ENCODE measurements at places on chromosomes 11 and 22.

- DNase-seq = no peak
These were observed 79.6 kb downstream of the PHF21B start for GRCh38 chr22:44930016-44930710.

- DNase-seq = no peak
These were observed 78.6 kb upstream of the CLPB start for GRCh38 chr11:72512956-72513355.

DNA sequence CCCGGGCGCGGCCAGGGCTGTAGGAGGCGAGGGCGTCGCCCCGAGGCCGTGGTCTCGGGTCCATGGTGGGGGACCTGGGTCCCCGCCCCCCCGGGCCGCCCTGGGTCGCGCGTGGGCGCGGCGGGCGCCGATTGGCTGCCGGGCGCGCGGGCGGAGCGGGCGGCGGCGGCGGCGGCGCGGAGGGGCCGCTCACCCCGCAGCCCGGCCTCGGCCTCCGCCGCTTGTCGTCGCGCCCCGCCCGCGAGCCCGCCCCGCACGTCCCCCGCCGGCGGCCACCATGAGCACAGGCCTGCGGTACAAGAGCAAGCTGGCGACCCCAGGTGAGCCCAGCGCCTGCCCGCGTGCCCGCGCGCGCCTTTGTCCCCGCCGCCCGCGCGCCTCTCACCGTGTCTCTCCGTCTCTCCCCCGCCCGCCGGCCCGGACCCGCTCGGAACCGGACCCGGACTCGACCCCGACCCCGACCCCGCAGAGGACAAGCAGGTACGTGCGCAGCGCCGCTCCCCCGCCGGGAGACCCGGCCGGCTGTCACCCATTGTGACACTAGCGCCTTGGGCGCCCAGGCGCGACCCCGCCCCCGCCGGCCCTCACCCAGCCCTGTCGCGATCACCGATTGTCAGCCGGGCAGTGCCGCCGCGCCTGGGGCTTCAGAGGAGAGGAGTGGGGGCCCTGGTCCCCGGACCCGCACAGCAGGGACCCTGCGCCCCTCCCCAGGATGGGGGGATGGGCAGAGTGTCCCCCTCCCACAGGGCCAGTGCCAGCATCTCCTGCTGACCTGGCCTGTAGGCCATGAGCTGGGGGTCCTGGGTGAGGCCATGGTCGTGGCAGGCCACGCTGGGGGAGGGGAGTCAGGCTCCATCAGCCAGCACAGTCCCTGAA lies at the start of gene SEPTIN5:
Gene SEPTIN5 (plus strand): TSS at position 192 of the 876 bp plus-strand sequence. CDS start 86 bp downstream, at position 278.
- no peak for DNase-seq

GRCh38 chr11:1639666-1640065 lies 10.1 kb downstream of the KRTAP5-5 start:
- no peak for DNase-seq

DNA sequence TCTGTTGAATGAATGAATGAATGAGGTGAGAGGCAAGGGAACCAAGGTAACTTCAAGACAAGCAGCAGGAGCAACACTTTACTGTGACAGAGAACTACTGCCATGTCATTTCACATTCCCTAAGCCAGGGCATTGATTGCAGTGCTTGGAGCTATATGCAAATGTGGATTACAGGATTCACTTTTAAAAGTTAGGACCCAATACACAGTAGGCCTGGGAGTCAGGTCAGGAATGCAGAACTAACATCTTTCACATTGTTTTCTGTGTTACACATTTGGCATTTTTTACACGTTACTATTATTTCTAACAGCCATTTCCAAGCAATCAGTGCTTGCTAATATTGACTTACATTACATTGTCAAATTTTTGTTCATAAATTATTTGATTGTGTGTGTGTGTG lies 26.2 kb upstream of the ME3 start:
- no peak for DNase-seq

- no peak for DNase-seq
These were observed 18.7 kb upstream of the NAT10 start for GRCh38 chr11:34086554-34087283.

GRCh38 chr22:17258788-17259148 lies 39.5 kb upstream of the ADA2 start:
- DNase-seq = no peak

GRCh38 chr11:86192519-86193257 lies 51.9 kb upstream of the EED start:
- no peak for DNase-seq

GRCh38 chr11:41246399-41246745 lies 213.1 kb downstream of the LRRC4C start:
- no peak for DNase-seq

DNA sequence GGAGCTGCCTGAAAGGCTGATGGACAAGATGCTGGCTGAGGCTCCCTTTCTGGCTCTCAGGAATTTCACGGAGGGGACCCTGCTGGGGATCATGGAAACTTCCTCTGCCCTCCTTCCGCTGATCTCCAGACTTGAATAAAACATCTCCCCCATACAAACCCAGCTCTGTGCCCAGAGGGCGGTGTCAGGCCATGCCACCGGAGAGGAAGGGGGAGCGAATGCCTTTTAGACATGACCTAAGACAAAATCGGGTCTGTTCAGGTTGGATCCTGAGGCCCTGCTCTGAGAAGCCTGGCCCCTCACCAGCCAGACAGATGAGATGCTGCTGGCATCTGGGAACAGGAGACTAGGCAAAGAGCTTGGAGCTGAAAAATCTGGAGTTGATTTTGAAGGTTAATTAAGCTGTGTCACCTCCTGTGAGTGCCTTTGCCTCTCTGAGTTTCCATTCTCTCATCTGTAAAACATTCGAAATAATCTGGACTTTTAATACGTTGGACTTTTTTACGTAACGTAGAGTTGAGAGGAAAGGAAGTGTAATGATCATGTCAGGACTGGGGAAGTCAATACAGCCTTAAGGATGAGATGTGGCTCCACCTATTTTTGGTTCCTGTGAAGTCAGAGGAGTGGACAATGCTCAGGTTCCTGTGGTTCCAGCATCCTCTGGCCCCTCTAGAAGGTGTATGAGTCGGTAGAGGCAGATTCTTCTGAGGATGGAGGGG lies 163.6 kb downstream of the ST3GAL4 start:
- no peak for DNase-seq

GRCh38 chr11:11427140-11427539 lies 74.1 kb upstream of the CSNK2A3 start:
- no peak for DNase-seq

DNA sequence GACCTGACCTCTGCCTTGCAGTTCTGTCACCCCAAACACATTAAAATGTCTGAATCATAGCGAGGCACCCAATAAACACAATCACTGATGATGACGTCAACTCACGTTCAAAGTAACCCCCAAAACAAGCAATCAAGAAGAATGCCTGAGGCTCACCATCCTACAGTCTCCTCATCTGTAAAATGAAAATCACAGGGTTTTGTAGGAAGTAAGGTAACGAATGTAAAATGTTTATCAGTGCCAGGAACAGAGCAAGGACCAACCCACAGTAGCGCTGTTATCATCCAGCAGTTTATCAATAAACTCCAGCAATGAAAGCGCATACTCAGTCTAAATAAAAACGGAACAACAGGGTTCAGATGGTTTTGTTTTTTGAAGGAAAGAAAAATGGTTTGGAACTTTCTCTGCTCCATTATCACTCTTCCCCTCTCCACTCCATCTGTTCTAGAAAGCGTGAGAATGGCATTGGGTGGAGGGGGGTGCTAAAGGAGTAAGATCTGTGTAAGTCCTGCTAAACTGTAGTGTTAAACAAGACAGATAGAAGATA lies 110.5 kb downstream of the MICAL3 start:
- no peak for DNase-seq

- DNase-seq = no peak
These were observed 2.5 kb upstream of the KRTAP5-2 start for GRCh38 chr11:1600626-1601025.

DNA sequence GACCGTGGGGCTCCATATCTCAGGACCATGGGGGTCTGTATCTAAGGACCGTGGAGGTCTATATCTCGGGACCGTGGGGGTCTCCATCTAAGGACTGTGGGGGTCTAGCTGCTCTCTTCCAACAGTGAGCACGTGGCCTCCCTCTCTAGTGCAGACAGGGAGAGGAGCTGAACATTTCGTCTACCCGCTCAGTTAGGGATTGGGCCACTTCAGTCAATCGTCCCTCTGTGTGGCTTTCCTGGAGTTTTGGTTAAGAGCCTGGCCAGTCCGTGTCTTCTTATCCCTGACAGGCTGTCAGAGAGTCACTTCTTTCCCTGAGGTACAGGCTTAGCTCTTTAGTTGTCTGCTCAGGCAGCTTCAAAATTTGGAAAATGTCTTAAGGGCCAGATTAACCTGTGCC lies 3.1 kb downstream of the KRTAP5-1 start:
- no peak for DNase-seq

GRCh38 chr11:342328-342727 lies 21.7 kb upstream of the IFITM3 start:
- DNase-seq = no peak

GRCh38 chr11:66782726-66783125 lies 53.7 kb upstream of the SPTBN2 start:
- no peak for DNase-seq

DNA sequence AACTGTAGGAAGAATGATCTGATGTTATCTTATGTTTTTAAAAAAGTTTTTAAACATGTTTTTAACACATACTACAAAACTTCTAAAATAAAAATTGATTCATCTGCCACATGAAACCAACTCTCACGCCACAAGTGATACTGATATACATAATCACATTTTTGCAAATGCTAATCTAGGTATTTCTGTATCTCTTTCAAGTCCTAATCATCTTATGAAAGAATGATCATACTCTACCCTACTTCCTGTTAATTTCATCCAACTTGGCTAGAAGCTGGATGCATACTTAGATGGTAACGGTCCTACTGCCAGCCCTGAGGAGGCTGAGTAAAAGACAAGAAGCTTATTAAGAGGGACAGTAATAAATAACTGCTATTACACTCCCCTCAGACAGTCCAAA lies 19.2 kb downstream of the THAP12 start:
- DNase-seq = no peak

DNA sequence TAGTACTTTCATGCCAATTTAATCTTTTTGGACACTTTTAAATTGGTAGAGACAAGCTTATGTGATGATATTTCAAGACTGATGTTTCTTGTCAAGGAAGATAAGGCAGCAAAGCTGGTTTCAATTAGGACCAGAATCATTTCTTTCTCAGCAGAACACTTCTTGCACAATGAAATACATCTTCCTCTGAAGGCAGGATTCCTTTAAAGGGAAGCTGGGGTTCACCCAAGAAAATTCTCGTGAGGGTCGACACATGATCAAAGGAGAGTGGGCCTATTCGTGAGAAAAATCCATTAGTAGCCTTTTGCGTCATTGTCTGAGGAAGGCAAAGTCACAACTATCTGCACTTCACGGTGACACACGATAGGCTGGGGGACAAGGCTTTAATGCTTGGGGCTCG lies 17.6 kb downstream of the TTC12 start:
- no peak for DNase-seq

DNA sequence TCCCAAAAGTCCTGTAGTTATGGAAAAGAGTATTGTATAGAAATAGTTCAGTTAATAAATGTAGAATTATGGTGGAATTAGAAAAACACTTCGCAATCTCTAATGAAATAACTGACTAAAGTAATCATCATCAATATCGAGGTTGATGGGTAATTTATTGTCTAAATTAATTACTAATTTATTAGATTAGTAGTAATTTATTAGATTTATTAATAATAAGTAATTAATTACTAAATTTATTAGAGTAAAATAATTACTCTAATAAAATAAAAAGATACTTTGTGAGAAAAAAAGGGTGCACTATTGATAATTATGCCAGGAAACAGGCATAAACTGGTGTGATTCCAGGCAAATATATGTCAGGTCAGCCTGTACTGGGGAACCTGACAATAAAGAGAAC lies 455.6 kb downstream of the AASDHPPT start:
- no peak for DNase-seq

DNA sequence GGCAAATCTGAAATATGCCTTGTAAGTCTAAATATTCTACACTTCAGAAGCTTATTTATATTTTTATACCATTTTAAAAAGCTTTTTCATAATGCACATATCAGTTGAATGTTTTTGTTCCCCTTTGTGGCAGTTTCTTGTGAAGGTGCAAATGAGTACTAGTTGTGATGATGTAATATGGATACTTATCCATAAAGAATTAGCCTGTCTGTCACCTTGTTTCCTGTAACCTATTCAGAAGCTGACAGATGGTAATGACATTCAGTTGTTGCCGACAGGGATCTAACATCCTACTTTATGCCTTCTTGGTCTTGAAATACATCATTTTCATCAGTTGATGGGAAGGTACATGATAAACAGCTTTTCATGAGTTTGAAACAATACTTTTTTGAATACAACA lies 2.9 kb downstream of the QSER1 start:
- no peak for DNase-seq

GRCh38 chr11:22780952-22781593 lies 48.5 kb downstream of the SVIP start:
- no peak for DNase-seq

DNA sequence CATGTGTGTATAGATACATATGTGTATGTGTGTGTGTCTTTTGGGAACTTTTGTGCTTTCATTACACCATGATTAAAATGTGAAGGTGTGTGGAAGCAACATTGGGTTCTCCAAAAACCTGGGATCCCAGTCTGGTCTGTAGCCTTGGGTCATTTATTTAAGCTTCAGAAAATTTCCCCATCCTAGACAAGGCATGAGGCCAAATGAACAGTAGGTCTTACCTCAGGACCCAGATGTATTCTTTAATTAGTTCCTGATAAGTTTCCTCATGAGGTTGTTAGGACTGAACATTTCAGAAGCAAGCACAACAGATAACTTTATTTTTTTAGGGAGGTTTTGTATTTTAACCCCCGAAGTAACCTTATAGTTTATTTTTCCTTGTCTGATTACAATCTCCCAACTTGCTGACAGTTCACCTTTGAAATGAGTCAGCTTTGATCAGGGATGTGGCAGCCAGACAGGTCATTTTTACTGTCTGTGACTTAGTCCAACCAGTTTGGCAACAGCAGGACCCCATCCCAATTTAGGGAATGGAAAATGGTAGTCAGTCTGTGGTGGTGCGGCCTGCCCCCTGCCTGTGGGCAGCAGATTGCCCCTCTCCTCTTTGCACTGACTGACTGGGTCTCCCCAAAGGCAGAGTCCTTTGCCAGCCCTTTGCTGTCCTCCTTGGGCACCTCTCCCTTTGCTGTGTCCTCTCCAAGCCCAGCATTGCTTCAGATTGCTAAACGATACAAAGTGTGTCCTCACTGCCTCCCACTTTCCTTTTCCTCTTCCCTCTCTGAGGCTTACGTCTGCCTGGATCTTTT lies 88.3 kb downstream of the NAV2 start:
- DNase-seq = no peak

Data from GM18507 (cell line).